ENCODE measurements at places on chromosomes 12 and 14.

- DNase-seq = no peak
Measured at GRCh38 chr12:106135781-106136180, 3.0 kb downstream of the NUAK1 start.

GRCh38 chr14:92263681-92264080 is 59.3 kb upstream of the SLC24A4 start:
- no peak for DNase-seq

GRCh38 chr12:48938805-48939204 is 13.5 kb upstream of the FKBP11 start:
- DNase-seq = no peak

DNA sequence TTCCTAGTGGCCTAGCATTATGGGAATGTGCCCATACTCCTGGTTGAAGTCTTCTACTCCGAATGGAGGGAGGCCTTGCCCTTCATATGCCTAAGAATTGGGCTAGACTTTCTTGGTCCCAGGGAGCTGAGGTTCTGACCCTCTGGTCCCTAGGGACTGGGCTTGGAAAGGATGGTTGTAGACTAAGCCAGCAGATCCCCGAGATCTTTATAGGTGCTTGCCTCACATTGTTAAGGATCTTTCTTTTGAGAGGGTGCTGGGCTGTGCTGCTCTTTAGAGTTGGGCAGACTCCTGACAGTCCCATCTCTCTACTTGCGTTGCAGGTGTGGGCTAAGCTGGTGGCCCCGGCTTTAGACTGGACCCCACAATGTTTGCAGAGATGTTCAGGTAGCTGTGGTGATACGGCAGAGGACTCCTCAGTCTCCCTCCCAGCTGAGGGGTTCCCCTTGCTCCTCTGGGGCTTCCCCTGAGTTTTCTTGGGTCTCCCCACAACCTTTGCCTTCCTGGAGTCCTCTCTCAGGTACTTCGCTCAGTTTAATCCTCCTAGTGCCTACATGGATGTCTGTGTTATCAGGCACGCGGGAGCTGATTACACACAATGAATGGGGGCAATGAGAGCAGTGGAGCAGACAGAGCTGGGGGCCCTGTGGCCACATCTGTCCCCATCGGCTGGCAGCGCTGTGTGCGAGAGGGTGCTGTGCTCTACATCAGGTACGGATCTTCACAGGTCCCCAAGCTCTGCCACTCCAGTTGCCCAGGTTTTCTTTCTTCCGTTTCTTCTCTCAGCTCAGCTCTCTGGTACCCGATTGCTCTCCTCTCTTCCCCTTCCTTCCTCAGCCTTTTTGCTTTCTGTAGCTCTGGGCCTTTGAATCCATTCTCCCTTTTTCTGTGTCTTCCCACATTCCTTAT is 1.3 kb downstream of the MBD6 start:
- DNase-seq = no peak

- DNase-seq = no peak
Measured at GRCh38 chr12:106280106-106280505, 22.4 kb upstream of the TCP11L2 start.

- no peak for DNase-seq
Measured at GRCh38 chr14:75240781-75241180, 37.8 kb upstream of the FOS start.

DNA sequence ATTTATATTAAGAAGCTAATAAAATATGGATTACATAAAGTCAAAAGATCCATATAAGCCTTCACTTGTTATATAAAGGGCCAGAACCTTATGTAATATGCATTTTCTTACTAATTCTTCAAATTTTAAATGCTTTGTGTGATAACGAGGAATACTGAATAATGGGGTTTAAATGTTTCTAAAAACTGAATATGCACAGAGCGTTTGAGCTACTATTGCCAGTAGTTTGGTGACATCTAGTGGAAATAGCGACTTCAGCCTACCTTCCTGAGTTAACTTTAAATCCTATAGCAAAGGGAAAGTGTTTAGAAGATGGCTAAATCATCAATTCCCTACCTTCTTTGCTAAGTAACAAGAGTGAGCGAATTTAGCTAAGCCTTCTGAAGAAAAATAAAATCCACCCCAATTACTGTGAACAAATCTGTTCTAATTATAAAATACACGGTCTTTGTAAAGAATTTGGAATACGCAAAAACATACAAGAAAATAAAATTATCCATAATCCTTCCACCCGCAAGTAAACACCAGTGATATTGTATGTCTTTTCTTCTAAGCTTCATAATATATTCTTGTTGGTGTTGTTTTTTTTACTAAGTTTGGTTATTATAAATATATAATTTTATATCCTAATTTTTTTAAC is 115.5 kb upstream of the G2E3 start:
- DNase-seq = no peak

DNA sequence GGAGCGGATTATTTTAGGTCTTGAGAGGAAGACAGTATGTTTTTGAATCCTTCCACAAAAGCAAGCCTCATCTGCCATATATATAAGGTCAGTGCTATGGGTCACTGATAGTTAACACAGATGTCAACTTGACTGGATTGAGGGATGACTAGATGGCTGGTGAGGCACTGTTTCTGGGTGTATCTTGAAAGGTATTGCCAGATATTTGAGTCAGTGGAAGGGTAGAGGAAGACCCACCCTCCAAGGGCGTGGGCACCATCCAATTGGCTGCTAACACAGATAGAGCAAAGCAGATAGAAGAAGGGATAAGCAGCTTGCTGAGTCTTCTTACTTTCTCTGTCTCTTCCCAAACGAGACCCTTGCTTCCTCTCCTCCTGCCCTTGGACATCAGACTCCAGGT is 185.0 kb upstream of the BTG1 start:
- no peak for DNase-seq

DNA sequence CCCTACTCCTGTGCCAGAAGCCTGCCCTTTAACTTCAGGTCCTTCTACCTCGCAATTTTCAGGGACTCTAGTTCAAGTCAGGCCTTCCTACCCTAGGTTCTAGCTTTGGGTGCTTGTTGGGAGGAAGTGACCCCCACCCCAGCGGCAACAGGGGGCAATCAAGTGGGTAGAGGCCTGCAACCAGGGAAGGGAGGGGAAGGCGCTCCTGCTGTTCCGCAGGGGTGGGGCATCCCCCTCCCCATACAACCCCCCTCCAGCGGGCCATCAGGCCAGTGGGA is 204 bp upstream of the PRPH start:
- no peak for DNase-seq

DNA sequence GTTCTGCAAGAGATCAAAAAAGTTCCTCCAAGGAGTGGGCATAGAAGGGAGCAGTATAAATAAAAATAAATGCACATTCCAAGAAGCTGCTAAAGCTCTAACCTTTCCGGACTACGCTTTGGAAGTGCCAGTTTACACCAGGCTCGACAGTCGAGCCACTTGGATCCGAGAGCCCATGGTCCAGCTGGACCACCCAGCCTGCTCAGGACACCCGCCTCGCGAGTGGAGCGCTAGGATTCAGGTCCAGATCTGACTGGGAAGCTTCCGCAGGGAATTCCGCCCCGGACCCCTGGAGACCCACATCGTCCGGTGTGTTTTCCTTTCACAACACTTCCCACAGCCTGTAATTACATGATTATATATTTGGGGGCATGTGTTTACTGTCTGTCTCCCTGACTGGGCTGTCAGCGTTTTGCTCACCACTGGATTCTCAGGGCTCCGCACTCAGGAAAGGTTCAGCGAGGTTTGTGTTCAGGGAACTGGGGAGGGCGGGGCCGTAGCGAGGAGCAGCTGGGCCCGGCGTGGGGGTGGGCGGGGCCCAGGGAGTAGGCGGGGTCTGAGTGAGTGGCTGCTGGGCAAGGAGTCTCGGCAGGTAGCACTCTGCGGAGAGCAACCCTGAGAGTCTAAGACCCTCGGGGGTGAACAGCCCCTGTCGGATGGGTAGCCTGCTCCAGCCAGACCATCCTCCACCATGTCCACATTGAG is 52.3 kb upstream of the TMEM263 start:
- DNase-seq = peak; percentile 85

- no peak for DNase-seq
Measured at GRCh38 chr14:88870777-88871176, 46.3 kb downstream of the TTC8 start.

DNA sequence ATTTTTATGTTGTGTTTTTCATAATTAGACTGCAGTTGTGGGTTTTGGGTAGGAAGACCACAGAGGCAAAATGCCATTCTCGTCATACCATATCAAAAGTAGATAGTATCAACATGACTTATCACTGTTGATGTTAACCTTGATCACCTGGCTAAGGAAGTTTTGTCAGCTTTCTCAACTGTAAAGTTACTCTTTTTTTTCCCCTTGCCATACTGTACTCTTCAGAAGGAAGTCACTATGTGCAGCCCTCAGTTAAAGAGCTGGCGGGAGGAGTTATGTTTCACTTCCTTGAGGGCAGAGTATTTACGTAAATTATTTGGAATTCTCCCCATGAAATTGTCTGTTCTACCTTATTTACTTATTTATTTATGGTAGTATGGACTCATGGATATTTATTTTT is 78.7 kb downstream of the PRORP start:
- DNase-seq = no peak

DNA sequence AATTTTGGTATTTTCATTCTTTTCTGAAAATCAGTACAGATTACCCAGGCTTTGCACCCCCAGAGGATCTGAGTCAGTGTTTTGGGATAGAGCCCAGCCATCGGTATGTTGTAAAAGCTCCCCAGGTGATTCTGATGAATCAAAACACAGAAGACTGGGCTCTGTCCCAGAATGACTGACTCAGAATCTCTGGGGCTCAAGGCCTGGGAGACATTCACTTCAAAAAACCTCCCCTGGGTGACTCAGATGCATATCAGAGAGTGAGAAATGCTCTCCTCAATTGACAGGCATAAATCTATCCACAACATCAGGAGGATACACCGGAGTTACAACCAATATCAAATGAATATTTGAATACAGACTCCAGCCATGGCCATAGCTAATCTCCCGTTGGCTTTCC is 32.6 kb downstream of the SLC35F4 start:
- no peak for DNase-seq

DNA sequence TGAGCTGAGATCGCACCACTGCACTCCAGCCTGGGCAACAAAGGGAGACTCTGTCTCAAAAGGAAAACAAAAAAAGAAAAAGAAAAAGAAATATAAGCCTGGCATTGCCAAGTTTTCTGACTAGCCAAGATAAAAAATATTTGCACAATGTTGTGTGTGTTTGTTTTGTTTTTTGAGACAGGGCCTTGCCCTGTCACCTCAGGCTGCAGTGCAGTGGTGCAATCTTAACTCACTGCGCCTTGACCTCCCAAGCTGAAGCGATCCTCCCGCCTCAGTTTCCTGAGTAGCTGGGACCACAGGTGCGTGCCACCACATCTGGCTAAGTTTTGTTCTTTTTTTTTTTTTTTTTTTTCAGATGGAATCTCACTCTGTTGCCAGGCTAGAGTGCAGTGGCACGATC is 5.5 kb upstream of the C12orf43 start:
- DNase-seq = no peak

DNA sequence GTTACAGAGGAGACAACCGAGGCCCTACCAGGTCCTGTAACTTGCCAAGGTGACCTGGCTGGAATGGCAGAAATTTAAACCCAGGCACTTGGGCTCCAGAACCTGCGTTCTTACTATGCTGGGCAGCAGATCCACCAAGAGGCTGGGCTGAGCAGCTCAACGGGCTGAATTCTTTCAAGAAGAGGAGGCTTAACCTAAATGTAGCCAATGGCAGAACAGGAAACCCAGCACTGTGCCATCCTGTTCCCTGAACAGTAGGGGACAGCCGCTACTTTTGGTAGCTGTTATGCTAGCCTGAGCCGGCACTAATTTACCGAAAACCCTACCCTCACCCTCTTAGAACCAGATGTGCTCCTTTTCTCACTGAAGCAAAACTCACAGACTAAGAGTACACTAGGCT is 86.1 kb downstream of the ACTN1 start:
- DNase-seq = no peak

GRCh38 chr12:64631197-64631596 is 20.9 kb downstream of the RASSF3 start:
- no peak for DNase-seq

DNA sequence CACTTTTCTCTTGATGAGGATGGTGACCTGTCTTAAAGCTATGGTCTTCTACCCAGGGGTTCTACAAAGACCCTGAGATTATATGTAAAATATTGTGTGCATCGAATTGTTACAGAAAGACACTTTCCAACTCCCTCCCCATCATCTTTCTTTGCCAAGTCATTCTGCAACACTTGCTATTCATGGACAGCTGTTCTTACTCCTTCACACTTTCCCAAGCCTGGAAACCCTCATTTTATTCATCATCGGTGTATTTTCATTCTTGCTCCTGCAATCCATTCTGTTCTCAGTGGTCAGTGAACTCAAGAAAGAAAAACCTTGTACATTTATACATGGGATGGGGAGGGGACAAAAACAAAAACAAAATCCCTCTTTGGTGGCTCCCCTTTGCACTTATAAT is 90.5 kb upstream of the STXBP6 start:
- no peak for DNase-seq

DNA sequence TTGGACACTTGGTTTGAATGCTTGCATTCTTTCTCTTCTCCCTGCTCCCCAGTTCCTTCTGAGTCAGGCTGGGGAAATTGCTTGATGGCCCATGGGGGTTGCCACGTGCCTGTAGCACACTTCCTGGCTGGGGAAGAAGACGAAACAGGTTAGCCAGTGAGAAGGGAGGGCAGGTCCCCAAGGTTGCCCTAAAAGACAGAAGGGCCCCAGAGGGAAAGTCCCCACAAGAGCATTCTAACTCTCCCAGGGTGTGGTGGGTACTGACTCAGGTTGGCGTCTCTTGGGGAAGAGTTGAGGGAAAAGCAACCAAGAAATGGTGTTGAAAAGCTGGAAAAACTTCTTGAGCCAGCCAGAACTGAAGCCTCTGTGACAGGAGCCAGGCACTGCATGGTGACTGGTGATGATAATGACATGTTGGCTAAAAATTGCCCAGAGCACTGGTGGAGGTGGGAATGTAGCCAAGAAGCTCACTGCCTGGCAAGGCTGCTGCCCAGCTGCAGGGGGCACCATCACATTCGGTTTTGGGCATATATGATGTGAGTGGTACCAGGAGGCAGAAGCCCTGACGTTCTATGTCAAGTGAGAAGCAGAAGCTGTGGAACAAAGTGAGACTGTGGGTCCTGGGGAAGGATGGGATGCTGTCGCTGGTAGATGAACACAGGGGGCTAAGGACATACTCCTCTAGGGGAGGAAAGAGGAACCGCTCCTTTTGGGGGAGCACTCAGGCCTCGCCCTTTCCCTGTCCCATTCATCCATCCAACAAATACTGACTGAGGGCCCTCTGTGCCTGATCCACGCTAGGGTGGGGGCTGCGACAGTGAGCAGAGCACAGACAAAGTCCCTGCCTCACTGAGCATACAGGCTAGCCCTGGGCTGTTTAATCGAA is 8.1 kb upstream of the RABGGTA start:
- peak; percentile 73 for DNase-seq

GRCh38 chr14:35304812-35305462 is 12.8 kb downstream of the PSMA6 start:
- no peak for DNase-seq

Measured in left ventricle myocardium superior (tissue), 1 donor.